ENCODE measurements at places on chromosomes 12 and 14.

DNA sequence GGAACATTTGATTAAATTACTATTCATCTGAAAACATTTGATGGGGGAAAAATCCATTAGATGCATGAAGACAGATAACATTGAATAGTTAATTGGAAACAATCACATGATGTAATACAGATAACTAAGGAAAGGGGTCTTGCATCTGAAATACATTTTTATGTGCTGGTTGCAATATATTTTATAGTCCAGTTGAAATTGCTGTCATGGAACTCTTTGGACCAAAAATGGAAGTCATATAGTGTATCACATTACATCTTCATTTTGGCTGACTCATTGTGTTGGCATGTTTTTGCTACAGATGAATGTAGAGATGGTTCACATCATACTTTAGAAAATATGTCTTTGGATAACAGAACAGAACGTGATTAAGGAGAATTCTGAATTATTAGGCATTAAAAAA lies 43.0 kb upstream of the GNPNAT1 start:
- no peak for DNase-seq

DNA sequence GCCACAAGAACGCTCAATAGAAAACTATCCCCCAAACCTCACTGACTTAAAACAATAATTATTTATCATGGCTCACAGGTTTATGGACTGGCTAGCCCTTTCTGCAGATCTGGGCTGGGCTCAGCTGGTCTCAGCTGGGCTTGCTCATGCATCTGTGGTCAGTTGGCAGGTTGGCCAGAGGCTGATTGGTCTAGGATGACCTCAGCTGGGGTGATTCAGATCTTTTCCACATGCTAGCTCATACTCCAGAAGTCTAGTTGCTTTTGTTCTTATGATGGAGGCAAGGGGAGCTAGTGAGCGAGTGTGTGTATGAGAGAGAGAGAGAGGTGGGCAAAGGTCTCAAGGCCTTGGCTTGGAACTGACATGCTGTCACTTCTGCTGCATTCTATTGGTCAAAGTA lies 181.2 kb upstream of the NRXN3 start:
- DNase-seq, result no peak

DNA sequence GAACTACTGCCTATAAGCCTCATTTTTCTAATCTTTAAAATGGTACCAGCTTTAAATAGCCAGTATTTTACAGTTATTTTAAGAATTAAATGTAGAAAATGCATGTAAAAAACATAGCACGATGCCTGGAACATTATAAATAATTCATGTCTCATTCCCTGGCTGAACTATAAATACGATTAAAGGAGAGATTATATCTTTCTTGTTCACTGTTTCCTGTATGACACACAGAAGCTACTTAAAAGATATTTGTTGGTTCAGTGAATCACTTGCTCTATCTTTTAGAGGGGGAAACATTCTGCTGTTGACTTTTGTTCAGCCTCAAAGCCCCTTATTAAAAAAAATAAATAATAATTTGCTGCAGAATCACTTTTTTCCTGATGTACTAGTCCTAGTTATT lies 406.9 kb downstream of the LRFN5 start:
- no peak for DNase-seq

- no peak for DNase-seq
Observed at GRCh38 chr12:27814851-27815591, 35.0 kb upstream of the MANSC4 start.

DNA sequence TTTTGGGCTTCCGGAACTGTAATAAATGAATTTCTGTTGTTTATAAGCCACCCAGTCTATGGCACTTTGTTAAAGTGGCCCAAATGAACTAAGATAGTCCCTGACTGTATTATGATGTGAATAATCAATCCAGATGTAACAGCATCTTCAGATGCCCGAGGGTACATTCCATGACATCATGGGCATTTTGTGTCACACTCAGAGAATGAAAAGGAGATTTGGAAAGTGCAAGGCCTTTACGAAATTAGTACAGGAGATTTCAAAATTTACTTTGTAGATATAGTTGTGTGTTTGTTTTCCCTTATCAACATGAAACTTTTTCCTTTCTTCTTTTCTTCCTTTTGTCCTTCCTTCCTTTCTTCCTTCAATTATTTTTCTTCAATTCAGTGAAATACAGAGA lies 54.2 kb upstream of the AMIGO2 start:
- no peak for DNase-seq

DNA sequence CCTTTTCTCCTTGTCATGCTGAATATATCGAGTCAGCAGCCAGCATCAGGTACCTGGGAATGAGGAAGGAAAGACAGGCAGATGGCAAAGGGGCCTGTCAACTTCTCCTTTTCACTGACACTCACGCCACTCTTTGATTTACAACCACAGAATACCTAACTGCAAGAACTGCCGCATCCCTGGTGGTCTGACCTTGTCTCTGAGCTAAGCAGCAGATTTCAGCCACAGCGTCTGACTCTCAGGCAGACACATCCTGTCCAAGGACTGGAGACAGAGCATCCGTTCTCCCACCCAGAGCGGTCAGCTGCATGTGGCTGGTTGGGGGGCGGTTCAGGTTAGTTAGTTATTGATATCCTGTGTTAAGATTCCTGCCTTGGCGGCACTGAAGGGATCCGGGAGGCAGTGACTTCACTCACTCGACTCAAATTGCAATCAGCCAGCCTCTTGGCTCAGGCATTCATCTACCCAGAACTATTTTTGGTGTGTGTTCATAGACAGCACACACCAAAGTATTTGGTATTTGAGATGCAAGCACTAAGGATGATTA lies 11.2 kb upstream of the MAP1LC3B2 start:
- DNase-seq, result peak; percentile 94

Measured in NCI-H82 (cell line).